Lung (tissue), 17 donors: ENCODE measurements at places on chromosomes 3 and 15. TPM values are rescaled to one million over a fixed set of nuclear protein-coding genes. Genes with fewer than 3 reads are reported as not detected.

GRCh38 chr15:69612112-69612511 is 159.5 kb downstream of the RPLP1 start:
- no peak overlapping the region for H3K27ac ChIP-seq
- H3K27me3 ChIP-seq = no peaks in the 10 kb centered on the region
- no peak for DNase-seq
- H3K36me3 ChIP-seq = no peaks in the 10 kb centered on the region

- H3K4me1 ChIP-seq = no peaks in the 10 kb centered on the region
- no peaks in the 10 kb centered on the region for H3K36me3 ChIP-seq
- no peak overlapping the region for H3K27ac ChIP-seq
Observed at GRCh38 chr3:5007873-5008272, 28.6 kb downstream of the BHLHE40 start.

GRCh38 chr3:72036899-72037298 is 252.0 kb upstream of the PROK2 start:
- no peaks in the 10 kb centered on the region for H3K4me1 ChIP-seq
- peak; percentile 81 for DNase-seq

GRCh38 chr3:43028001-43028400 is 48.9 kb downstream of the GASK1A start:
- no peaks in the 10 kb centered on the region for H3K27me3 ChIP-seq
- H3K27ac ChIP-seq = no peak overlapping the region
- DNase-seq = no peak
- H3K36me3 ChIP-seq = no peaks in the 10 kb centered on the region

The MRAS gene
- 22.5 TPM for total RNA-seq
